Upper lobe of left lung (tissue), 6 donors: ENCODE measurements at places on chromosomes 3 and 15.

GRCh38 chr3:149808209-149808829 is 4.7 kb upstream of the RNF13 start:
- H3K27ac ChIP-seq, result no peak overlapping the region
- no peaks in the 10 kb centered on the region for H3K27me3 ChIP-seq
- no peaks in the 10 kb centered on the region for H3K36me3 ChIP-seq
- no peak for DNase-seq
- no peak overlapping the region for H3K4me3 ChIP-seq

DNA sequence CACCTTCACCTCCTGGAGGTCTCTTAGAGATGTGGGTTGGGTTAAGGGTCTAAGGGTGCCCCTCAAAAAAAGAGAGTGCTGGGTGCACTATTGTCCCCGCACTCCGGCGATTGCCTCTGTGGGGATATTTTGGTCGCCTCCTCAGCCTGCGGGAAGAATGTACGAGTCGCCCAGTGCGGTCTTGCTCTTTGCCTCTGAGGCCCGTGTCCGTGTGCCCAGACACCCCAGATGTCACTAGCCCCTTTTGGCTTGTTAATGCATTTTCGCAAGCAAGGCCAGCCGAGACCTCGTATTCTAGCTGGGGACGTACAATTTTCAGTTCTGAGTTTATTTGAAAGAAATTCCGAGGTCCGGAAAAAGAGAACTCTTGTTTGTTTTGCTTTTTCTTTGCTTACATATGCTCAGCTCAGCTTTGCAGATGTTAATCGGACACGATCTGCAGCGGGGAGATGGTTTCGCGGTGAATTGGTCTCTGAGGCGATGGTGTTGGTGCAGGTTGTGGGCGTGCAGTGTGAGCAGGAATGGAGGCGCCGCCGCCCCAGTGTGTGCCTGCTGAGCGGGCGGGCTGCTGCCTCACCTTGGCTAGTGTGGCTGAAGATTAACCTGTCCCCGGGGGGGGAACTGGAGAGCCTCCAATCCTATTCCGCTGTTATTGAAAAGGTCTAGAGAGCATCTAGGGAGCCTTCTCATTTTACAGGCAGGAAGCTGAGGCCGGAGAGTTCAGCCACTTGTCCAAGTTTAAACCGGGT is 1.4 kb downstream of the ST6GAL1 start:
- peak overlapping the region; percentile 78 for H3K27ac ChIP-seq
- H3K4me3 ChIP-seq, result peak overlapping the region; percentile 78
- H3K36me3 ChIP-seq, result no peaks in the 10 kb centered on the region
- peaks cover 31% of the 10 kb centered on the region for H3K4me1 ChIP-seq
- peak; percentile 78 for DNase-seq
- no peaks in the 10 kb centered on the region for H3K27me3 ChIP-seq

- H3K4me3 ChIP-seq, result no peak overlapping the region
- no peak overlapping the region for H3K27ac ChIP-seq
- H3K4me1 ChIP-seq, result no peaks in the 10 kb centered on the region
- no peaks in the 10 kb centered on the region for H3K36me3 ChIP-seq
- H3K27me3 ChIP-seq, result no peaks in the 10 kb centered on the region
- no peak for DNase-seq
Observed at GRCh38 chr3:10468613-10469354, 36.6 kb downstream of the ATP2B2 start.

DNA sequence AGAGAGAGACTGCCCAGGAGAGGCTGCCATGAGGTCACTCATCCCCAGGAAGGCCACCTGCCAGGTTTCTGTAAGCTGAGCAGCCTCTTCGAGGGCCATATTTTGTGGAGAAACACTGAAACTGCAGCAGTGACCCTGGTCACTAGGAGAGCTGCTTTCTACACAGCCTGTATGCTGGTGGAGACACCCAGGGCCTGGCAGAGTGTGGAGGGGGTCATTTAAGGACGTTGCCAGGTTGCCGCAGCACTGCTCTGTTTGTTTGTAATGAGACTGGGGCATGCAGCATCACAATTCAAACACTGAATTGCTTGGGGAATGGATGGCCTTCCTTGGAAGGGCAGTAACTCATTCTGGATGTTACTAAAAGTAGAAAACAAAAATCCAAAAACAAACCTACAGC is 104.9 kb upstream of the TRIM42 start:
- H3K4me1 ChIP-seq, result no peaks in the 10 kb centered on the region
- no peak for DNase-seq
- H3K27me3 ChIP-seq, result no peaks in the 10 kb centered on the region
- no peaks in the 10 kb centered on the region for H3K36me3 ChIP-seq
